CMK (cell line): ENCODE measurements at places on chromosomes 16 and 17.

GRCh38 chr16:69079697-69080096 lies 25.8 kb upstream of the HAS3 start:
- DNase-seq: no peak

DNA sequence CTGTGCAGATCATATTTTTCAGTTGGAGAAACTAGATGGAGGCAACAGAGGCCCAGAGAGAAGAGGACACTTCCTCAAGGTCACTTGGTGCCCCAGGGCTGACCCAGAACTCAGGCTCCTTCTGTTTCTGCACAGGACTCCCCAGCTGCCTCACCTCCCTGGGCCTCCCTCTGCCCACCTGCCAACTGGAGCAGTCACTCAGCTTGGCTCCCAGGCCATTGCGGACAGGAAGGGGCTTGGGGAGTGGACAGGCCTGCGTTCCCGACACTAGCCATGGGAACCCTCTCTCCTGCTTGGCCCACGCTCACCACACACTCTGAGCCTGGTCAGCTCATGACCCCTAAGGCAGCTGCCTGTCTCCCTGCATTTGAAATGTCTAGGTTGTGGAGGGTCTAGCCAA lies 78.1 kb upstream of the BRD7 start:
- DNase-seq: no peak

DNA sequence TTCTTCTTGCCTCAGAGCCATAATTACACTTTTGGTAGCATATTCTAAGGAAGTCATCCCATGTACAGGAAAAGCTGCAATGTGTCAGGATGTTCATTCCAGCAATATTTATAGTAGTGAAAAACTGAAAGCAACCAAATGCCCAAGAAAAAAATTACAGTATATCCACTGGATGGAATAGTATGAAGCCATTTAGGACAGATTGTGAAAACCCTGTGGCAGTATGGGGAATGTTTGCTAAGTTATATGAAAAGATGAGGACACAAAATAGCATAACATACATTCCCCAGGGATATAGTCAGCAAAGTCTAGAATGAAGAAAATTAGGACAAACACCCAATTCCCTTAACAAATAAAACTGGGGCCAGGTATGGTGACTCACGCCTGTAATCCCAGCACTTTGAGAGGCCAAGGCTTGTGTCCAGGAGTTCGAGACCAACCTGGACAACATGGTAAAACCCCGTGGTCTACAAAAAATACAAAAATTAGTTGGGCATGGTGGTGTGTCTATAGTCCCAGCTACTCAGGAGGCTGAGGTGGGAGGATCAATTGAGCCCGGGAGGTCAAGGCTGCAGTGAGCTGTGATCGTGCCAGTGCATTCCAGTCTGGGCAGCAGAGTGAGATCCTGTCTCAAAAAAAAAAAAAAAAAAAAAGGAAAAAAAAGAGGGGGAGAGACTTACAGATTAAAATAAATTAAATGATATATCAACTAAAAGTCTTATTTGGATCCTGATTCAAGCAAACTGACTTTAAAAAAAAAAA lies 2.3 kb downstream of the LRRC3C start:
- no peak for DNase-seq

DNA sequence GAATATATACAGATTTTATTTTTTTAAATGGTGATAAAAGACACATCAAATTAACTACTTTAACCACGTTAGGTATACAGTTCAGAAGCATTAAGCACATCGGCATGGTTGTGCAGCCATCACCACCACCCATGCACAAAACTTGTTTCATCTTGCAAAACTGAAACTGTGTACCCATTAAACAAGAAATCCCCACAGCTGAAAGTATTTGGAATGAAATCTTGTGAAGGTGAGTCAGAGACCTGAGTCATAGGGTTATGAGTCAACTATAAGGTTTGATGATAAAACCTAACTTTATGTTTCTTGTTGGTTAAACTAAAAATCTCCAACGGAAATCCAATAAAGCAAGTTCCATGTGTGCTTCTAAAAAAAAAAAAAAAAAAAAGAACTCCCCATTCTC lies 561.6 kb upstream of the PSMD7 start:
- no peak for DNase-seq

DNA sequence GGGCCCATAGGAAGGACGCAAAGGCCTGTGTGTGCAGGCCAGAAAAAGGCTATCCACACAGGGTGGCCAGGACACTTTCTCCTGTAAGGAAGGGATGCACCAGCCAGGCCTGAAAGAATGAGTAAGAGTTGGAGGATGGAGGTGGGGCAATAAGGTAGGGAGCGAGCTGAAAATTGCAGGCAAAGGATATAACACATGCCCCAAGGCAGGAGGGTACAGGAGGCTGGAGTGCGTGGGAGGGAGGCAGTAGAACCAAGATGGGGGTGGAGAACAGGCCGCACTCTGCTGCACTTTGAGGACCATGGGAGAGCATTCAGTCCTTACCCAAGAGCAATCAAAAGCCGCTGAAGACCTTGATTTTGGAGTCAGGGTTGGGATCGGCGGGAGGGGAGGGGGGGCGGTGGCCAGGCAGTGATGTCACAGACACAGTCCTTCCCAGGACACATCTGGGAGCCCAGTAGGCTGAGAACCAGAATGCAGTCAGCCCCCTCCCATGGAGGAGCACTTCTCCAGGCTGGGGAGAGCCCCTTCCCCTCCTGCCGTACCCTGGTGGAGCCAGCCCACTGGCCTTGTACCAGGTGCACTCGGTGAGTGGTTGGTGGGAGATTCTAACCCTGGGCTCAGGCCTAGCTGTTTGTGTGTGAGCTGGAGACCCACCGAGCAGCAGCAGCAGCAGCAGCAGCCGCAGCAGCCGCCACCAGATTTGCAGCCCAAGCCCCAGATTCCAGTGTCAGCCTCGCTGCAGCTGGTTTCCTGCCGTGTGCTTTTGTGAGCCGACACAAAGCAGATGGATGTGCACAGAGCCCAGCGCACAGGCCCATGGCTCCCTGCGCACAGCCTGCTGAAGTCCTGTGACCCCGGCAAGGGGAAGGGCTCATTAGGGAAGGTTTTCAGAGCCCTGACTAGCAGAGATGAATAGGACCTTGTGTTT lies 17.5 kb downstream of the ANKRD40 start:
- no peak for DNase-seq

DNA sequence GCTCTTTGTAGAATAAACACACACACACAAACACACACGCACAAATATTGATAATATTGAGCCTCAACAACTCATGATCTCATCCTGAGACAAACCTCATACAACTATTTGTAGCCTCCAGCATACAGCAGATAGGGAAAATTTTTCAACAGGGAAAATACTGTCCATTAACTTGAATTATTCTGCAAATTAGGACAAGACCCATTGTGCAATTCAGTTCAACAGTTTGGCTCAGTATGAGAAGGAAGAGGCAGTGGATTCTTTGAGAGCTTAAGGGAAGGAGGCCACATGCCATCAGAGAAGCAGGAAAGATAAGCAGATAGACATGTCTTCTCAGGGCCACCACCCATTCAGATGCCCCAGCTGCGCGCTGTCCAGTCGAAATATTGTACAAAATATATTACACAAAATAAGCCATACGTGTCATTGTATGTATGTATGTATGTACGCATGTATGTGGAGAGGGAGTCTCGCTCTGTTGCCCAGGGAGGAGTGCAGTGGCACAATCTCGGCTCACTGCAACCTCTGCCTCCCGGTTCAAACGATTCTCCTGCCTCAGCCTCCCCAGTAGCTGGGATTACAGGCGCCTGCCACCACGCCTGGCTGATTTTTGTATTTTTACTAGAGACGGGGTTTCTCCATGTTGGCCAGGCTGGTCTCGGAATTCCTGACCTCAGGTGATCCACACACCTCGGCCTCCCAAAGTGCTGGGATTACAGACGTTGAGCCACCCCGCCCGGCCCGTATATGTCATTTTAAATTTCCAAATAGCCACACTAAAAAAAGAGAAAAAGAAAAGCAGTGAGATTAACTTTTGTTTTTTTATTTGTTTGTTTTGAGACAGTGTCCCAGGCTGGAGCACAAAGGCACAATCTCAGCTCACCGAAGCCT lies 1.8 kb downstream of the ZC3H7A start:
- DNase-seq: no peak

DNA sequence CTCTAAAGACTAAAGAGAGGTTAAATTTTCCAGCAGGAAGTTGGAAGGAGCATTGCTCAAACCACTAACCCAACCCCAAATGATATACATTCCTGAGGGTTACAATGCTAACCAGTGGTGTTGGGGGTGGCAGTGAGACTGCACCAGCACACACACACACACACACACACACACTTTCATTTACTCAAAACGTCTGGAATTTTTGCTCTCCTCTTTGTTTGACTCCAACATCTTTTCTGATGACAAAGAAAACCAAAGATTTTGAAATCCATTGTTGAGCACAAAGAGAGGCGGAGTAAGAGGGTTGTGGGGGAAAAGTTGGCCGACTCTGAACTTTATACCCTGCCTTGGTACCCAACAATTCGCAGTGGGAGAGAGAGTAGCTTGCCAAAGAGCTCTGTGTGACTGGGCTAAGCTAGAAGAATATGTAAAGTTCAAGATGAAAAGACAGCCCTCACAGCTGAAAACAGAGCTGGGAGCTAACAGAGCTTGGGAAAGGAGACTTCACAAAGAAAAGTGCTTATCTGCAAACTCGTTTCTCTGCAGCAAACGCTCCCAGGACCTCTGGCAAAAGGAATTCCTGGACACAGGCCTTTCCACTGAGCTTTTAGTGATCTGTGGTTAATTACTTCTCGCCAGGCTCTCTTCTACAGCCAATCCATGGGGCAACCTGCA lies 426.0 kb upstream of the CDH11 start:
- DNase-seq: no peak

GRCh38 chr17:79049821-79050220 lies 24.8 kb upstream of the ENGASE start:
- no peak for DNase-seq

DNA sequence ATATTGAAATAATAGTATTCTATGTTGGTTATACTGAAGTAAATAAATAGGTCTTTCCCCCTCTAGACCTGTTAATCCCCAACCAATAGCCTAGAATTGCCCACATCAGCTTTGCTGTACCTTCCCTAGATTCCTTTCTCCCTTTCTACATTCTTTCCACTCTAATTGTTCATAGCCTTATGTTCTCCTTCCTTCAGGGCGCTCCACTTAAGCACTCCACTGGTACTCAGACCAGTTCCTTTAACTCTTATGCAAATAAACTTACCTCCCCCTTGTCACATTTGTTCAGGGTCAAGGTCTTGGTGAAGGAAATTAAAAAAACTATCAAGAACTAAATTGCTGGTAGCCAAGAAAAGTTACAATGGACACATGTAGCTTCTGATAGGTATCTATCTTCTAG lies 294.8 kb downstream of the UTP18 start:
- DNase-seq: no peak

GRCh38 chr17:29867643-29868181 lies 62.3 kb downstream of the SSH2 start:
- no peak for DNase-seq

DNA sequence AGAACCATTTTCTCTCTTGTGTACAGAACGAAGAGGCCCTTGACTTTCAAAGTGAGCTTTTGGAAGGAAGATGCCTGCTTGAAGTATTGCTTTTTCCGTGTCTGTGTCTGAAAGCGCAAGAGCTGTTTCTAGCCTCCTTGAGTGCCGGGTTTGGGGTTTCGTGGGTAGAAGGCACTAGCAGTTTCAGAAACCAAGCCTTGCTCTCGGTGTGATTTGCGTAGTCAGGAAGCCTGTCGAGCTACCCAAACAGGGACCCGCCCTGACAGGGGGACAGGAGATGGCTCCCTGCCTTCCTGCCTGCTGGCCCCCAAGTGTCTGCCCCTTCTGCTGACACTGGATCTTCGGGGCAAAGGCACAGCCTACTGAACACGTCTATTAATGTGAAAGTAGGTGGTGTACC lies 322.0 kb downstream of the MAF start:
- DNase-seq: no peak

- no peak for DNase-seq
Observed at GRCh38 chr16:19486750-19487325, 35.1 kb downstream of the GDE1 start.

- no peak for DNase-seq
Observed at GRCh38 chr17:66451188-66452149, 149.1 kb downstream of the PRKCA start.

GRCh38 chr17:15914400-15915170 lies 30.3 kb upstream of the ADORA2B start:
- no peak for DNase-seq

DNA sequence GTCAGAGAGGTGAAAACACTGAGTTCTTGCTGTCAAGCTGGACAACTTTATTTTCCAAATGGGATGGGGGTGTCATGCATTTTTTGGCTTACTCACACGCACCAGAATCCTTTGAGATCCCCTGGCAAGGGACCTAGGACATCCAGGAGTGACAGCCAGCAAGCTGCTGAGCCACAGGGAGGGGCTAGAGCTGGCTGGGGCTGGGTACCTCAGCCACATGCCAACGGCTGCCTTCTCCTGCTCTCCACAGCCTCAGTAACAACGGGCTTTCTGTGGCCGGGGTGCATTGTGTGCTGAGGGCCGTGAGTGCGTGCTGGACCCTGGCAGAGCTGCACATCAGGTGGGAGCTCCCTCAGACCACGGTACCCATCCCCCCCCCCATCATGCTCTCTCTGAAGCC lies 47.6 kb downstream of the NLRC5 start:
- DNase-seq: no peak

GRCh38 chr16:71883849-71884638 lies at the start of gene ZNF821:
TSS of gene ZNF821 (minus strand) at chr16:71884182. CDS start at chr16:71879946, 4,236 bp downstream.
- DNase-seq: peak; percentile 54

- DNase-seq: no peak
Observed at GRCh38 chr17:40491486-40491885, 9.9 kb downstream of the TNS4 start.

GRCh38 chr16:85650844-85651628 lies 37.7 kb downstream of the GINS2 start:
- no peak for DNase-seq
